ENCODE measurements at places on chromosomes 3 and 15. TPM values are rescaled to one million over a fixed set of nuclear protein-coding genes. Genes with fewer than 3 reads are reported as not detected.

GRCh38 chr3:164458986-164459385 lies 619.3 kb downstream of the SI start:
- no peak for DNase-seq

DNA sequence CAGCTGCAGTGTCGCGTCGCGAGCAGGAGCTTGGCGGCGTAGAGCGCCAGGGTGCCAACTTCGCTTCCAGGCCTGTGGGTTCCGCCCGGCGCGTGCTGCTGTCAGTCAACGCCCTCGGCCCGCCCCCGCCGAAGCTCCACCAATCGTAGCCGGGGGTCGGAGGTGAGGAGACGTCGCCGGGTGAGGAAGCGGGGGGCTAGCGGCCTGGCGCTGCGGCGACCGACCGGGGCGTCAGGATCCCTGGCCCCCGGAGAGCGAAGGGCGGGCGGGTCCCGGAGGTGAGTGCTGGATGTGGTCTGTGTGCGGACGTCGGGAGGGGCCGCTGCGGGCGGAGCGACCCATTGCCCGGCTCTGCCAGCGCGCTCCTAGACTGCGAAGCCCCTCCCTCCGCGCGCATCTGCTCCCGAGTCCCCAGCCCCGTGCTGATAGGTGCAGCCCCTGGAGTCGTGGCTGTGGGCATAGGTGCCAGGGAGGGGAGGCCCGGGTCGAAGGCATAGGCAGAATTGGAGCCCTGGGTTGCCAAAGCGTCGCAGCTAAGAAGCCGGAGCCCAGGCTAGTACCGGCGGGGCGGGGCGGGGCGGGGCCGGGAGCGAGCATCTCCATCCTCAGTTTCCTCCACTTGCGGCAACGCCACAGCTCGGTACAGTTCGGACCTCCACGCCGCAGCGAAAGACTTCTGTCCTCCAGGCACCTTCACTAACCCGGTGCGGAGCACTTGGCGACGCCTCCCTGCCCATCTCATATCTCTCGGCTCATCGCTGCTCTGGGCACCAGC lies at the start of gene NXPE3:
Gene NXPE3 (plus strand): TSS at position 165 of the 775 bp plus-strand sequence. CDS start 6,386 bp downstream, outside the sequence.
- peak; percentile 73 for DNase-seq

GRCh38 chr3:42665050-42665878 lies 11.8 kb downstream of the ZBTB47 start:
- no peak for DNase-seq

- no peak for DNase-seq
Measured at GRCh38 chr15:50944672-50945071, 36.2 kb downstream of the AP4E1 start.

The GPR87 gene
- polyA plus RNA-seq: not detected

Measured in renal cortex interstitium (tissue), 15 donors.